Activated CD4-positive, alpha-beta T cell treated with anti-CD3 and anti-CD28 coated beads for 48 hours (primary cell): ENCODE measurements at places on chromosomes 2 and 18.

GRCh38 chr2:34401186-34401585 is 802.1 kb upstream of the FAM98A start:
- DNase-seq: no peak

DNA sequence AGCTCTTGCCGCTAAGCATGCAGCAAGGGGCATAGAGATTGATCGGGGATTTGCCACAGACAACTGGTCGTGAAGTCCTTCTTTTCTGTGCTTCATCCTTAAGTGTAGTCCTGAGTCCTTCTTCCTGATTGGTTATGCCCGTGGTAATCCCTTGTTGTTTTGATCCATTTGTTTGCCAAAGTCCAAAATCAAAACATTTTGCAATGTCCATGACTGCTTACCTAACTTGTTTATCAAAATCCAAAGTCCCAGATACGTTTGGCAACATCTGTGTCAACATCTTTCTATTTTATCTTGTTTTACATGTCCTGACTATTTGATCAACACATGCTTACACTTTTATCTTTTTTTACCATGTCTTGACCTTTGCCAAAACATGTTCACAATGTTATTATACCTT is 229.0 kb upstream of the ZNF804A start:
- no peak for DNase-seq

DNA sequence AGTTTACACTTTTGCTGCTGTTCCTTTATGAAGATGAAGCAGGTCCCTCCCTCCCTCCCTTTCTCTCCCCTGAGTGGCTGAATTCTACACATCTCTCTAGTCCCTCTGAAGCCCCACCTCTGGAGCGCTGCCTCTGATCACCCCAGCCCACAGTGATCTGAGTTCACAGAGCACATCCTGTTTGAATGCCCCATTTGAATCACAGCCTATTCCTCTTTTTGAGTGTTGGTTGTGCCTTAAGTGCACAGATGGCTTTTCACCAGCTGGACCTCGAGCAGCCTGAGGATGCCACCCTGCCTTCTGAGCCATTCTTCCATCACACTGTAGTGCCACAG is 87.1 kb downstream of the ITGB1BP1 start:
- peak; percentile 51 for DNase-seq

- no peak for DNase-seq
These were observed 35.8 kb downstream of the PUM2 start for GRCh38 chr2:20314562-20315501.

DNA sequence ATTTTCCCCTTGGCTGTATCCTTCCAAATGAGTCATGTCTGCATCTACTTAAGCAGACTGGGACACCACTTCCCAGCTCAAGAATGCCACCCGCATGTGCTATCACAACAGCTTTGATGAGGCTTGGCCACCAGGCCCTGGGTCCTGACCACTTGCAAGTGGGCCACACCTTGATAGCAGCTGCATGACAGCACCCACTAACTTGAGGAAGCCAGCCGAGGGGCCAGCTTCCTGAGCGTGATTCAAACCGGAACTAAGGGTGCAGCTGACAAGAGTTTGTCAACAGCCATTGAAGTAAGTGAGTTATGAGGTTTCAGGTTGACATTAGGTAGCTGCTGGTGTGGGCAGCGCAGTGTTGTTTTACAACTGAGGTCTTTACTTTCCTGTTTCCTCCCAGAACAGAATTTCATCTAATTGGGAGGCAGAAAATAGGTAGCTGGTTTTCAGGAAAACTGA is 54.4 kb downstream of the EPHA4 start:
- DNase-seq: peak; percentile 75

DNA sequence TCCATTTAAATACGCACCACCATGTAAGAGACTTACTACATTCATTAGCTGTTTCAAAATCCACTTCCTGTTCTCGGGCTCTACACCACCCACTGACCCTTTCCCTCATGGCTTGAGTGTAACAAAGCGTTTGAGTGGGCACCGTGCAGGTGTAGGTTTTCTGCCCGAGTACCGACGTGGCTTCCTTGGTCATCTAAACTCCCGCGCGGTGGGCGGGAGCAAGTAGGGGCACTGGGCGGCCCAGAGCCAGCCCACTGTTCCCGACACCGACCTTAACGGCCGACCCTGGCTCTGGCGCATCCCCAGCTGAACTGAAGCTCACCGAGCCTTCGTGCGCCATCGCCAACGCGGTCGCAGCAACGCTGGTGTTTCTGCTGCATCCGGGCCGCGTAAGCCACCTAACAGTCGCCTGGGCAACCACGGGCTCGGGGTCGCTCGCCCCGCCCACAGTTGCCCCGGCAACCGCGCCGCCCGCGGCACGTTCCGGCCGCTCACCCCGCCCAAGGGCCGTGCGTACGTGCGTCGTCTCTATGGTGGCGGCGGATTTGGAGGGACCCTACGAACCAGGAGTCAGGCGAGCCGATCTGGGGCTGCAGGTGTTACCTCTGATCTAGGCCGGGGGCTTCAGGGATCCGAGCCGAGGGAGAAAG is at the start of the genes C2orf81 and WDR54:
TSS of gene C2orf81 (minus strand) at position 399 of the 650 bp plus-strand sequence. CDS start at position 340, 59 bp downstream.
TSS of gene WDR54 (plus strand) at position 510 of the 650 bp plus-strand sequence. CDS start 424 bp downstream, outside the sequence.
- DNase-seq: peak; percentile 97

- no peak for DNase-seq
These were observed 69.0 kb upstream of the TAF1B start for GRCh38 chr2:9774266-9774665.

GRCh38 chr2:215403441-215404347 is 32.2 kb downstream of the FN1 start:
- no peak for DNase-seq

DNA sequence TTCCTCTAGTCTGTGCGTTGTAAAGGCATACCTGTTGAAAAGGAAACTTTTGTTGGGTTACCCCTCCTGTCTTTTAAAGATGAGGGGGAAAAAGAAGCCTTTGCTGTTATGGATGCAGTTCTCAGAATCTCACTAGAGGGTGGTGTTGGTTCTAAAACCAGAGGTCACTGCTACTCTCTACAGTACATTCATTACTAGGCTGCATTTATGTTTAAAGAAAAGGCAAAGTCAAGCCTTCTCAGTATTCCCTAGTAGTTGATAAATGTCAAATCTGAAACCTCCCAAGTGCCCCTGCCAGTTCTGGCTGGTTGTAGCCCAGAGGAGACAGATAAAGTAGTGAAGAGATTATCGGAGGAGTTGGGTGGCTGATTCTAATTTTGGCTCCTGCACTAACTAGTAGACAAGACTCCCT is 1.4 kb upstream of the PLCL1 start:
- no peak for DNase-seq

DNA sequence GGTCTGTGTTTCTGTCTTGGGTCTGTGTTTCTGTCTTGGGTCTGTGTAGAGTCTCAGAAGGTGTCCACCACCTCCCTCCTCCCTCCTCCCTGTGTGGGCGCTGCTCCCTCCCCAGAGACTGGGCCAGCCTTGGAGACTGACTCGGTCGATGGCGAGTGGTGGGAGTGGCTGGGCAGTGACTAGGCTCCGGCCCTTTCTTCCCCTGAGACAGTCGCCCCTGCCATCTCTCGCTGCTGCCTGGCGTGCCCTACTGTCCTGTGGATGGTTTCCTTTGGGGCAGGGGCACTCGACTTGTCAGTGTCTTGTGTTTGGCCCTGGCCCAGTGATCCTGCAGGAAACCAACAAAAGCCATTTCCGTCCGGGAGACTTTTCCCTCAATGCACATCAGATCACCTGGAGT is 215.8 kb downstream of the NDUFA10 start:
- DNase-seq: no peak

- DNase-seq: no peak
These were observed 30.4 kb upstream of the SEMA4C start for GRCh38 chr2:96900237-96900636.

- no peak for DNase-seq
These were observed 21.6 kb downstream of the SLC38A11 start for GRCh38 chr2:164933671-164934189.

DNA sequence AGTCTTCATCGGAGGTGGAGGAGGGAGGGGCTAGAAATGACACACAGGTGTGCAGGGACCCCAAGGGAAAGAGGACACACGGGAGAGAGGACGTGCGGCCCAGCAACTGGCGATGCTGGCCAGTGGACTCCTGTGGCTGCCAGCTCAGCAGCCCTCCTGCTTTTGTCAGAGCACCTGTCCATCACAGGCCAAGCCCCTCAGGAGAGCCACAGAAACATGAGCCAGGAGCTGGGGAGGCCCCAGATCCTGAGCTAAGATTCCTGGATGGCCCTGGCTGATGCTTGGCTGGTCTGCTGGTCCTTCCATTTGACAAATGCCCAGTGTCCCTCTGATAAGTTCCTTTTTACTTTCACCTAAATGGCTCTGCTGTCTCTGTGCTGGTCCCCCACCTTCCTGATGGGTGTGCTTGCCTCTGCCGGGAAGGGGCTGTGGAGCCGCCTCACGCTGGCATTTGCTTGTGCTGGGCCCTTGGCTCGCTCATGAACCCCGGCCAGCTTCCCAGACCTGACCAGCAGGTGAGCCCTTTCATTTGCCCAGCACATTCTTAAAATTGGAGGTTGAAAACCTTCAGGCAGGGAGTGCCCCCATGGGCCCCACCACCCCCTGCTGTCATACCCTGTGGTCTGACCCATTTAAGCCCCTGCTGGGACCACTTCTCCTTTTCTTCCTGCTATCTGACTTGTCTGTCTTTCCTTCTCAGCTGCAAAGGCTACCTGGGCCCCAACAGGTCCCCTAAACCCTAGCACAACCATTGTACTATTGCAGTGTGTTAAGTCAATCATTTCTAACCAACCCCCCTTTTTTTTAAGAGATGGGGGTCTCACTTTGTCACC is 37.3 kb downstream of the CYP27C1 start:
- DNase-seq: no peak

DNA sequence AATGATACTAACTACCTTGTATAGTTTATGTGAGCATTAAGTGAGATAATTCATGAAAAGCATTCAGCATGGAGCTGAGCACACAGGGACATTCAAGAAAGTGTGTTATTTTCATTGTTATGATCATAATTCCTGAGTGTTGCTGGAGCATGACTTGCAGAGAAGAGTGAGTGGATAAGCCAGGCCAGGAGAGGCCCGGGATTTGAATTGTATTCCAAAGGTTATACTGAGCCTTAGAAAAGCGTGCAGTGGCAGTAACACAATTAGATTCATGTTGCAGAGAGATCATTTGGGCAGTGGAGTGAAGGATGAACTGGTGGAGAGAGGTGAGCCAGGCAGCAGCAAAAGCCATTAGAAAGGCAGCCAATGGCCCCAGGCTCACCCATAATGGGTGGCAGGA is 142.9 kb upstream of the SH3BP4 start:
- no peak for DNase-seq

GRCh38 chr2:111046670-111047069 is 74.0 kb upstream of the BCL2L11 start:
- no peak for DNase-seq

DNA sequence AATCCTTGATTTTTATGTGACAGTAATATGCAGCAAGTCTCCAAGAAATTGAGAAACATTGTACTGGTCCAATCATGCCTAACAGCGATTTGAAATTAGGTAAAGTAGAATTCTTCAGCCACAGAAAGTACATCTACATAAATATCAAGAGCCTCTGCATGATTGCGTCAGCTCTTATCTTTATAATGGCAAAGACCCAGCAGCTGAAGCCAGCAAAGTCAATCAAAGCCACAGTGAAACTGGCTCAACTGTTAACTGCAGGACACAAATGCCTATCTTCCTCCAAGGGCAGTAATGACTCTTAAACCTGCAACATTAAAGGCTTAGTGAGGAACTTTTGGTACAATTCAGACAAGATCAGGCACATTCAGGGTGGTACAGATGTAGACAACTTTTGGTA is 102.5 kb downstream of the BARD1 start:
- DNase-seq: no peak

GRCh38 chr18:31398191-31398590 is 21.6 kb downstream of the DSG4 start:
- DNase-seq: no peak

- DNase-seq: no peak
These were observed 115.1 kb upstream of the PELI1 start for GRCh38 chr2:64259312-64259711.
